RCC 7860 (cell line): ENCODE measurements at places on chromosomes 16 and 17.

GRCh38 chr16:24132797-24133155 lies 123.4 kb upstream of the CACNG3 start:
- no peak for DNase-seq

- no peak for DNase-seq
These were observed 43.5 kb downstream of the GINS3 start for GRCh38 chr16:58435779-58436178.

DNA sequence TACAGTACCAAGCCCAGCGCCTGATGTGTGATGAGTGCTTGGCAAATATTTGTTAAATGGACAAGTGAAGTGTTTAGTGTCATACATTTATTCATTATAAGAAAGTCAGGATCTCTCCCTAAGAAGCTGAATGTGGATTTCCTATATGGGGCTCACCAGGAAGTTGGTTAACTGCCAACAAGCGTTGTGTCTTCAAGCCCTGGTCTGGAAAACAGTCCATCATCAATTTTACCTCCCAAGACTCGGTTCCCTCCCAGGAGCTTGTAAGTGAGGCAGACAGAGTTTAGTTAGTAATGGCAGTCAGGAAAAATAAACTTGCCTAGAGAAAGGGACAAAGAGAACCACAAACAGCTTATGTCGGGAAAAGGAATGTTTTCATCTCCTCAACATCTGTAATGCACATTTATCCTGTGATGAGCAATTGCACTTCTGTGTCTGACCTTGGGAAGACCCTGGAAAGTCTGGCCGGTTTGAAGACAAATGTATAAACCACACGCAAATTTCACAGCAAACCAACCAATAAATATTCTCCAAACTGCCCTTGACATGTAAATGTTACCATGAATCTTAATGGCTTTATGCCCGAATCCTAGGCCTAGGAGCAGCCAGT lies 28.3 kb downstream of the C16orf95 start:
- DNase-seq: no peak

- no peak for DNase-seq
These were observed 13.0 kb downstream of the ALOX15B start for GRCh38 chr17:8051831-8052230.

- no peak for DNase-seq
These were observed 22.1 kb downstream of the TRIM25 start for GRCh38 chr17:56891751-56892150.
